Stimulated activated CD4-positive, alpha-beta T cell treated with anti-CD3 and anti-CD28 coated beads, Interleukin-1b, Interleukin-23, amount 100 ng/mL, for 24 hours (primary cell): ENCODE measurements at places on chromosomes 2 and 18.

GRCh38 chr2:60316381-60317033, 236.9 kb downstream of the BCL11A start:
- DNase-seq: no peak

DNA sequence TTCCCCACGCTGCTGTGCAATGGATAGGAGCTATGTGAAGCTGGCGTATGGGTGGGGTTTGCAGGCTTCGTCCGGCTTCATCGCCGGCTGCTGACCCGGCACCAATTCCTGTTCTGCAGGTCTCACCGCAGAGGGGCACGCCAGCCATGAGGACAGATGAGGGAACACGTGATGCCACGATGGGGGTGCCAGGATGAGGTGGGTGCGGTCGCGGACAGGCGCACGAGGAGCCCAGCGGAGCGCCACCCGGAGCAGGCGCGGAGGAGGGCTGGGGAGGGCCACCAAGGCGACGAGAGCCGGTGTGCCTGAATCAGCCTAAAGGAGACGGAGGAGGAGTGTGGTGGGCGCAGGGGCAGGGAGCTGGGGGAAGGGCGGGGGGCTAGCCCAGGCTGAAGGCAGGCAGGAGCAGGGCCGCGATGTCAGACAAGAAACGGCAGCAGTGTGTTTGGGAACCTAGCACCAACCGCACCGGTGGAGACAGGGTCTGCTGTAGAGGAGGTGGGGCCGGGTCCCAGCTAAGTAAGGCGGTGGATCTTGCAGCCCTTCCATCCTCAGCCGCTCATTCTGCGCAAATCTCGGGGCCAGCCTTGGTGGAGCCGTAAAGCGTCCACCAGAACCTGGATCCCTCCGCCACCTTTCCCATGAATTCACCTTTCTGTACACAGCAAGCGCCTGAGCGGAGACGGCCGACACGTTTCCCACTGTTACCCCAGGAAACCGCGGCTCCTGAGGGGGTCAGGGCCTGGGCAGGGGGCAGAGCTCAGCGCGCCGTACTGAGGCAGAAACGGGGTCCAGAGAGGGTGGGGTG, 17.0 kb upstream of the CD8A start:
- DNase-seq: no peak

GRCh38 chr18:9043581-9043980, 58.9 kb upstream of the NDUFV2 start:
- no peak for DNase-seq

DNA sequence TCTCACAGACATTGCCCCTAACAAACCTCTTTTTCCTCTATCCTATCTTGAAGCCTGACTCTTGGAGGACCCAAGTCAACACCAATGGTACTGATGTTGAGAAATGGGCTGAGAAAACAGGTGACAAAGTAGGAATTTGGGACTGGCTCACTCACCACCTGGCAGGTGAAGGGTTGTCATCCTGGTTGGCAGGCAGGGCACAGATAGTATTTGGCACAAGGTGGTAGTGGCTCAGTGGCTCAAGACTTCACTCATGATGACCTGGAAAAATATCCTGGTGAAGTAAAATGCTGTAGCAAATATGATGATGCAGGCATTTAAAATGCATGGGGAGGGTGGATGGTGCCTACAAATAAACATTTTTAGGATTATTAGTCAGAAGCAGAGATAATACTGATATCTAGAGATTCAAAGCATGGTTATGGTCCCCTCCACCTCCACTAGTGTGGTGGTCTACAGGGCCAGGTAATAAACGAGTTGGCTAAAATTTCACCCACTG, 38.0 kb upstream of the GLS start:
- DNase-seq: no peak

- DNase-seq: no peak
Measured at GRCh38 chr2:235050980-235051351, 99.1 kb downstream of the SH3BP4 start.

DNA sequence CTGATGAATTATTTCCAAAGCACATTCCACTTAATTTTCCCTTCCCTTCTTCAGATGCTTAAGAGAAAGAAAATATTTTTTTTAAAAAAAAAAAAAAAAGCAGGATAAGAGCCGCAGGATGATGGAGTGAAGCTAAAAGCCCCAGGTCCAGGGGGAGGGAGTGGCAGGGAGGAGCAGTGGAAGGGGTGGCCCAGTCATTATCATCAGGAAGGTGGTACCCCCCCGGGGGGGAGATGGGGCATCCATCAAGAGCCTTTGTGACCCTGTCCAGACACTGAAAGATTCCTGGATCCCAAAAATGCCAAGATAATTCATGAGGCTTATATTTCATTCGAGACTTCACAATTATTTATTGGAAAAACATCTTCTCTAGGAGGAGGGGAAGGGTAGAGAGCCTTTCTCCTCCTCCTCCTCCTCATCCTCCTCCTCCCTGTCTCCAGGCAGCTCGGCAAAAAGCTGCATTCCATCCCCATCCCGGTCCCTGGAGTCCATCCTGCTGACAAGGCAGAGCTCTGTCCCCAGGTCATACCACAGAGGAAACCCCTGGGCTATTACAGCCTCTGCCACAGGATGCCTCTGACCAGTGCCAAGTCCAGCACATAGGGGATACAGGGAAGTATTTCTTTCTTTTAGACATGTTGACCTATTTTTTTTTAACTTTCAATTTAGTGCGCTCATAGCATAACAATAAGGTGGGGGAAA, 125.3 kb downstream of the TWIST2 start:
- DNase-seq: no peak

DNA sequence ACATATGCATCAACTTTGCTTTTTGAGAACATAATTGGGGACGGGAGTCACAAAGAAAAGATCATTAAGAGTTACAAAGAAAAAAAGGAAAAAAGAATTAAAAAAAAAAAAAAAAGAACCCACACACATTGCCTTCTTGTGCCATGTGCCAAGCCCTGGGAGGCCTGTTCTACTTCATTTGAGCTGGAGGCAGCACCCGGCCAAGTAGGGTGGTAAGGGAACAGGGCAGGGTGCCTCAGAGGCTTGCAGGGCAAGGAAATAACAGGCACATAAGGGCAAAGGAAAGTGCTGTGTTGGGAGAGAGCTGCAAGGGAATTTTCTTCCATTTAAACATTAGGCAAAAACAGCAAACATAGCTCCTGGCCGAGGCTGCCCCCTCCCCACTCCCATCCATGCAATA, 418.0 kb downstream of the TMEM182 start:
- no peak for DNase-seq

- DNase-seq: no peak
Measured at GRCh38 chr2:31446848-31447247, 32.3 kb upstream of the XDH start.

DNA sequence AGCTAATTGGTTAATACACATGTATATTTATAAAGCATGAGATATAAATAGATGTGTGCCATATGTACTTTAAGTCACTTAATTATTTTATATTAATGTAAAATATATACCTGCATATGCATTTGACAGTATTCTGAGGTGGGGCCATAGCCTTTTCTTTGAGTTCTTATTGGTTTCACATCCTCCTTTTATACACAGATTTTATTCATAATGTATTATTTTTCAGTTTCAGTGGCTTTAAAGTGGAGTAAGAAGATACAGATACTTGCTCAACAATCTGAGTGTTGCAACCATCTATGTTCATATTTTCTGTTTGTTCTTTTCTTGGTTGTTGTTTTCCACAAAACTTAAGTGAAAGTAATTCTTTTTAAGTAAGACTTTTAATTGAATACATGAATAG, 436.5 kb downstream of the RND3 start:
- no peak for DNase-seq

- DNase-seq: peak; percentile 14
Measured at GRCh38 chr2:171522052-171522787, at the start of gene CYBRD1. Gene CYBRD1 (plus strand): TSS chr2:171522474. CDS start chr2:171522546, 72 bp downstream.

DNA sequence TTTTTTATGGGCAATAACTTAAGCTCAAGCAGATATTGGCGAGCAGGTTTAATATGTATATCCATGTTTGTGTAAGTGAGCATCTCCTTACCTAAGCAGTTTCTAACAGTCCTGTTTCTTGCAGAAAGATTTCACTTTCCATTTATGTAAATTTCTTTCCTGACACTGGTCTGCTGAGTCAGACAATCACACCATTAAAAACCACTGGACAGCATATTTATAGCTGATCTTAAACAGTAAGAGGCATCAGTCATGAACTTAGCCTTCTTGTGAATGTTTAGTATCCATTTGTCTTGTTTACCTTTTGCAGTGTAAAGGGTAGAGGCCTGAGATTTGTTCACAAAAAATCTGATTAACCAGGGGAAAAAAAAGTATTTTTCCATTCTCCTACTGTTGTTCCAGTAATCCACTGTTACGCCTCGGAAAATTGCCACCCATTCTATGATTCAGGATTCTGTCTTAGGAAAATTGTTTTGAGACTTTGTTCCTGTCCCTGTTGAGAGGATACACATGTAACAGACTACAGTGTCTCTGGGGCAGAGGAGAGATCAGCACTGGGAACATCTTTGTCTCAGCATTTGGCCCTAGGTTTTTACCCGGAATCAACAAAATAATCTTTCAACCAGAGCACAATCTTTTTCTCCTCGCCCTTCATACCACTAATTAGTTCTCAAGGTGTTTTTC, 521.0 kb upstream of the NRP2 start:
- DNase-seq: no peak

DNA sequence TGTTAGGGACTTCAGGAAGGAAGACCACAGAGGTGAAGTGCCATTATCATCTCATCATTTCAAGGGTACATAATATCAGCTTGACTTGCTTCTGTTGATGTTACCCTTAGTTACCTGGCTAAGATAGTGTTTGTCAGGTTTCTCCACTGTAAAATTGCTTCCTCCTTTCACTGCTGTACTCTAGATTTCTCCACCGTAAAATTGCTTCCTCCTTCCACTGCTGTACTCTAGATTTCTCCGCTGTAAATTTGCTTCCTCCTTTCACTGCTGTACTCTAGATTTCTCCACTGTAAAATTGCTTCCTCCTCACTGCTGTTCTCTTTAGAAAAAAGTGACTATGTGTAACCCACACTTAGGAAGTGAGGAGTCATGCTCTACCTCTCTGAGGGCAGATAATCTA, 1460.3 kb downstream of the SUCLG1 start:
- no peak for DNase-seq

DNA sequence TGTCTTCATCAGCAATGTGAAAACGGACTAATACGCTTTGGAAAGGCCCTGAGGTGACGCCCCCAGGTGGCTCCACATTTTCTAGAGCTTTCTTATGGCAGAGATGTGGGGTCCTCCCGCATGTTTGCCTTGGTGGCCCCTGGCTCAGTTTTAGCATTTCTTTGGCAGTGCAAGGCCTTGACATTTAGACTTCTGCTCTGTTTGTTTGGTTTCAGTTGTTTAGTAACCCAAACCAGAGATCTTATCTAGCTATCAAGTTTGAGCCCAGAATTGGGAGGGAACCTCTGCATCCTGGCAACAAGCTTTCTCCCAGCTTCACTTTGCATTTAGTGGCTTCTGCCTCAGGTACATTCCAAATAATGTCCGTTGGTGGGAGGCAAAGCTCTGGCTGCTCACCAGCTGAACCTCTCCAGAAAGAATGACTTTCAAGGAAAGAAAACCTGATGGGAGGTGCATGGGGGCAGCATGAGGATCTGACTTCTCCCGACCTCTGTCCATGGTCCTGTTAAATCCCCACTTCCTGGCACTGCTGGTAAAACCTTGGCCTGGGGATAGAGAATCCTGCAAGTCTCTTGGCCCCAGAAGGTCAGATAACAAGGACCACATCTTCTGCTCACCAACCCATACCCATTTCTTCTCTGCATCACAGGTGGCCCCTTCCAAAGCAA, 12.0 kb upstream of the MBP start:
- no peak for DNase-seq

- DNase-seq: no peak
Measured at GRCh38 chr2:232873909-232874641, 4.0 kb downstream of the SNORC start.

DNA sequence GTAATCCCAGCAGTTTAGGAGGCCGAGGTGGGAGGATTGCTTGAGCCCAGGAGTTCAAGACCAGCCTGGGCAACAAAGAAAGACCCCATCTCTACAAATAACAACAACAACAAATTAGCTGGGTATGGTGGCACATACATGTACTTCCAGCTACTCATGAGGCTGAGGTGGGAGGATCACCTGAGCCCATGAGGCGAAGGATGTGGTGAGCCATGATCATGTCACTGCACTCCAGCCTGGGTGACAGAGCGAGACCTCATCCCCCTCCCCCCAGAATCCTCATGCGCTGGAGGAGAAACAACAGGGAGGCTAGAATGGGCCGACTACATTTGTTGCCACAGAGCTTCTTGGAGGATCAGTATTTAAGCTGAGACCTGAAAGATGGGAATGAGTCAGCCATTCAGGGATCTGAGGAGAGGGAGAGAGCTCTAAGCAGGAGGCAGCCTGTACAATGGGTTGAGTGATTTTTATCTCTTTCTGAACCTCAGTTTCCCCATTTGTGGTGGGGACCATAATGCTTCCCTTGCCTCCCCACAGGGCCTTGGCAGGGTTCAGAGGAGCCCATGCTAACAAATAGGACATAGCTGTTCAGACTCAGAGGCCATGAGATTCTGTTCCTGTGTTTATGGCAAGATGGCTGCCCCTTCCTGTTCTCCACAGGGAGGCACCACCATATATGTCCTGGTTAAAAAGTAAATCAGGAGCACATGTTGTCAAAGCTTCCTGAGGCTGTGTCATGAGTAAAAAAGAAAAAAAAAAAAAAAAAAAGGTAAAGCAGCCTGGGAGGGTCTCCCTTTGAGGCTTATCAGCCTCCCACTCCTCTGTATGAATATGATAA, 131.4 kb upstream of the HAAO start:
- DNase-seq: no peak

GRCh38 chr2:235170016-235170415, 218.2 kb downstream of the SH3BP4 start:
- no peak for DNase-seq

DNA sequence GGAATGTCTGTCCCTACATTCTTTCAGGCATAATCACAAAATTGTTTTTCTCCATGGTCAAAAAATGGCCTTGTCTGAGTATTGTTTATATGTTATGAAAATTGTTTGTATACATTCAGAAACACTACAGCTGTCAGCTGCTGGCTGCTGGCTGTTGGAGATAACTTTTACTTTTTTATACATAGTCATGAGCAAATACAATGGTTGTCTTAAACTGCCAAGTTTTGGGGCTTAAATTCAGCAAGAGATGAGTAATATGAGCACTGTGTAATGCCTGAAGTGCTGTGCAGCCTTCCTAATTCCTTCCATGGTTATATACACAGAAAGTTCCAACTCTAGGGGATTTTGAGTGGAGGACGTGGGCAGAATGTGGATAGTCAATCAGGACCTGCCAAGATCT, 168.9 kb upstream of the RMP24 start:
- no peak for DNase-seq
